Right hindlimb (tissue), 1 donor: ENCODE measurements at places on chromosomes 4 and X.

DNA sequence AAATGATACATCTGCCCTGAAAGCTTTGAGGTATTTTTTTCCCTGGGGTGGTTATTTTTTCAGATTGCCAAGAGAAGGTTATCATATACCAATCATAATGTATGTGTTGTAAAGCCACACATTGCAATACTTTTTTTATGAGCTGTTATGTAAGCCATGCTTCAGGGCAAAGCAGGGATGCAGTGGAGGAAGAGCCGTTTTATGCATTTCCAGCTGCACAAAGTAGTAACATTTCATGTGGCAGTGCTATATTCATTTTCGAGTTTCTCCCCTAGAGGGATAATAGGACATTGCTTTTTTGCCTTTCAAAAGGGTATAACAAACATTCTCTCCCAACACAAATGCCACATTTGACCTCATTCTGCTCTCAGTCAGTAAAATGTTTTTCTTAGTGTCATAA lies 68.5 kb downstream of the GALNT7 start:
- no peak for DNase-seq

- peak; percentile 74 for DNase-seq
These were observed at the start of gene ARHGAP6 for GRCh38 chrX:11665168-11666111. Gene ARHGAP6, minus strand, starts transcription at chrX:11665920. Its CDS starts 1,092 bp downstream, at chrX:11664828.

DNA sequence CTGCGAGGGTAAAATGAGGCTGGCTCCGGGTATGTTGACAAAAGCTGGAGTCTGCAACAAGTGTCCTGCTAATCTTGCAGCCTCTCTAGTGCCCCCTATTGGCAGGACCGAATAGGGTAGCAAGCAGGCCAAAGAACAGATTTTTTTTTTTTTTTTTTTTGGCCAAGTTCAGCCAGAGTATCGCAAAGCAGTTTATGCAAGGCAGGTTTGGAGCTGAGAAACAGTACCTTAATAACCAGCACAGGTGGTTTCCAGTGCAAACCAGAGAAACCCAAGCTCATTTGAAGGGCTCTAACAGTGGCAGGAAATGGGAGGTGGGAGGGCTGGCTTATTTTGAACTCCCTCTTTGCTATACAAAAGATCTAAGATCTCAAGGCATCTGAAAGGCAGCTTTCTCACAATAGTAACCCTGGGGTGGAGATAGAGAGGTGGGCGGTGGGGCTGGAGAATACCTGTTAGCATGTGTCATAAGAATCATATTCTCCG lies 38.2 kb upstream of the OCIAD2 start:
- DNase-seq = no peak

- no peak for DNase-seq
These were observed 36.3 kb downstream of the GPR143 start for GRCh38 chrX:9729171-9729885.

DNA sequence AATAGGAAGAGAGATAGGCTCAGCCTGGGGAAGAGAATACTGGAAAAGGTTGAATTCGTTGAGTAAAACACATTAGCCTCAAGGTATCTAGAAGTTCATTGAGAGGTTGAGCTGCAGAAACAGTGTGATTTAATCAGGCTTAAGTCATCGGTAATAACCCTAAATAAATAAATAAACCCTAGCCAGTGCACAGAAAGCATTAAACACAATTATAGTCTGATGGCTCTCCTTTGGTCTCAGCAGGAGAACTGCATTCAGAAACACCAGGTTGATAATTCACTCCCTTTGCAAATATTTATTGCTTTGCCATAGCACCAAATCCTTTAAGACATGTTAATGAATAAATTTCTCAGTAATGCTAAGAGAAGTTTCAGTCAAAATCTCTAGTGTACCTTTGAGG lies 9.6 kb downstream of the DCX start:
- no peak for DNase-seq

DNA sequence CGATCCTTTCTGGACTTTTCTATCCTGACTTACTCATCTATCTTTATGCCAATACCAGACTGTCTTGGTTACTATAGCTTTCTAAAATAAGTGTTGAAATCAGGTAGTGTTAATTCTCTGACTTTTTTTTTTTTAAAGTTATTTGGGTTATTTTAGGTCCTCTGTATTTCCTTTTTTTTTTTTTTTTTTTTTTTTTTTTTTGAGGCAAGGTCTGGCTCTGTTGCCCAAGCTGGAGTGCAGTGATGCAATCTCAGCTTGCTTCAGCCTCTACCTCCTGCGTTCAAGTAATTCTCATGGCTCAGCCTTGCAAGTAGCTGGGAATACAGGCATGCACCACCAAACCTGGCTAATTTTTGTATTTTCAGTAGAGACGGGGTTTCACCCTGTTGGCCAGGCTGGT lies 2.8 kb upstream of the NELFA start:
- no peak for DNase-seq

- no peak for DNase-seq
These were observed 82.1 kb upstream of the IQCM start for GRCh38 chr4:149897783-149898182.

DNA sequence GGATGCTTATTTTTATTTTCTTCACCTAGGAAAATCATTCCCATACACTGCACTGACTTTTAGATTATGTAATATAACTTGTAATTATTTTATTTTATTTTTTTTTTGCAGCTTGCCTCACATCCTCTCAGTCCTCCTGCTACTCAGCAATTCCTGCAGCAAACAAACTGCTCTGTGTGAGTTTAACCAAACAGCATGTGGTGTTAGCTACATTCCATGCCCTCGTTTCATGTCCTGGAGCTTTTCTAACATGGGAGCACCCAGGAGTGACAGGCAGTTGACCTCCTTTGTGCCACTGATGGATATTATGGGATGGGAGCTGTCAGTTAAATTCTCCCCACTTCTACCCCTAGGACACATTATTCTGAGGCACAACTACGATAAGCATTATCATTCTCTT lies 24.8 kb downstream of the CXCL1 start:
- DNase-seq = no peak

- DNase-seq = no peak
These were observed 22.6 kb downstream of the LAMP2 start for GRCh38 chrX:120446498-120446897.

- DNase-seq = no peak
These were observed 179.1 kb upstream of the KLHL4 start for GRCh38 chrX:87338510-87338909.

GRCh38 chrX:79288733-79289132 lies 78.4 kb downstream of the ITM2A start:
- DNase-seq = no peak
